A172 (cell line): ENCODE measurements at places on chromosomes 3 and 15.

DNA sequence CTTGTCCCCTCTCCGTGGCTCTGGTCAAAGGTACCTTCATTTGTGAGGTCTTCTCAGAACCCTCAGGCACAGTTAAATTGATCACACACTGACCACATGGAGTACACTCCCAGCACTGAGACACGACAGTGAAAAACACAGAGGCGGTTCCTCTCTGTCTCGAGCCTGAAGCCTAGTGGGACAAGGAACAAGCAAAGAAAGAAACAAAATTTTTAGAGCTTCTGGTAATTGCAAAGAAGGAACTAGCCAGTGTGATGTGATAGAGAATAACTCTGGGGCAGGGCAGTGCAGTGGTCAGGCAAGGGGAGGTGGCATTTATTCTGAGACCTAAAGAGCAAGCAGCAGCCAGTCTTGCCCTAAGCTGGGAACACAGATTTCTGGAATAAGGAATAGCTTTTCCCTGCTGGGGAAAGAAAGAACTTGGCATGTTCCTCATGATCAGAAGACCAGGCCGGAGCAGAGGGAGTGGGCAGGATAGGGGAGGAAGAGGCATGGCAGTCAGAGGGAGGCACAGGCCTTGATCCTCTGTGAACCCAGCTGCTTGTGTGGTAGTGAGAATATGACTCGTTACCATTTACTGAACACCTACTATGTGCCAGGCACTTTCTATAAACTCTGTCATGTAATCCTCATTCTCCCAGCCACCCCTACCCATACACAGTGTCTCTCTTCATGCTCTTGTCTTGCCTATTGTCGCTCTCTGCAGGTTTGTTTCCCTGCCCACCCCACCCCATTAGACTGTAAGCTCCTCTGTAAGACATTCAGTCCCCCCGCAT is 262.3 kb upstream of the HES1 start:
- DNase-seq: no peak

GRCh38 chr3:195583831-195584542 is at the start of gene APOD:
Gene APOD, minus strand, starts transcription at chr3:195583940. Its CDS starts 4,479 bp downstream, at chr3:195579461.
- no peak for DNase-seq

GRCh38 chr15:56160966-56161365 is 82.7 kb downstream of the RFX7 start:
- DNase-seq: no peak

- DNase-seq: no peak
Measured at GRCh38 chr3:17643691-17644090, 98.7 kb downstream of the TBC1D5 start.

DNA sequence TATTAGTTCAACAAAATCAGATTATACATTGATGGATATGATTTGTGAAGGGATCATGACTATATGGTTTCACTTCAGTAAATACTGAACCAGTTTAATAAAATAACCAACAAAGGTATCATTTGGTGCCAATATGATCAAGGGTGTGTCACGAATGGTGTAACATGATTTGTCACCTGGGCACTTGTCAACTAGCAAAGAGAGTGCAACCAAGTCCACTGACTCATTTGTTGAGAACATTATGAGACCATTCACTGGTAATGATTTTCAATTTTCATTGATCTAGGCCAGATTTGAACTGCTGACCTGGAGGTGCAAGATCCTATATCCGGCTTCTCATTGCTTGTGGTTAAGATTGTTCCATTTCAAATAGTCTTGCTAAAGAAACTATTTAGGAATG is 1037.9 kb downstream of the ROBO2 start:
- no peak for DNase-seq
